NCI-H226 (cell line): ENCODE measurements at places on chromosomes 12 and 14.

DNA sequence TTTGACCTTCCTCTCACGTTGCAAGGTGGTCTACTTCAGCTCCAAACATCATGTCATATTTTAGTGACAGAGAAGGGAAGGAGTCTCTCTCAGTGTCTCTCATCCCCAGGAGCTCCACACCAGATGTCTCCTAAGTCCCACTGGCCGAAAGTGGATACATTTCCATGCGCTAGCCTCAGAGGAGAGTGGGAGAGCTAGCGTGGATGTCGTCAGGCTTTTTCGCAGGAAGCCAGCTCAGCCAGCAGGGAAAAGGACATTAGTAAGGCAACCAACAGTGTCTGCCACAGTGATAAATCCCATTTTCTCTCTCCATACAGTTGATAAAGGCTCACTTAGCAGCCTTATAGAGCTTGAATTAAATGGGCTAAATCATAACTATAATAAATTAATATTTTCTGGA, 155.7 kb downstream of the PELI2 start:
- DNase-seq: no peak

DNA sequence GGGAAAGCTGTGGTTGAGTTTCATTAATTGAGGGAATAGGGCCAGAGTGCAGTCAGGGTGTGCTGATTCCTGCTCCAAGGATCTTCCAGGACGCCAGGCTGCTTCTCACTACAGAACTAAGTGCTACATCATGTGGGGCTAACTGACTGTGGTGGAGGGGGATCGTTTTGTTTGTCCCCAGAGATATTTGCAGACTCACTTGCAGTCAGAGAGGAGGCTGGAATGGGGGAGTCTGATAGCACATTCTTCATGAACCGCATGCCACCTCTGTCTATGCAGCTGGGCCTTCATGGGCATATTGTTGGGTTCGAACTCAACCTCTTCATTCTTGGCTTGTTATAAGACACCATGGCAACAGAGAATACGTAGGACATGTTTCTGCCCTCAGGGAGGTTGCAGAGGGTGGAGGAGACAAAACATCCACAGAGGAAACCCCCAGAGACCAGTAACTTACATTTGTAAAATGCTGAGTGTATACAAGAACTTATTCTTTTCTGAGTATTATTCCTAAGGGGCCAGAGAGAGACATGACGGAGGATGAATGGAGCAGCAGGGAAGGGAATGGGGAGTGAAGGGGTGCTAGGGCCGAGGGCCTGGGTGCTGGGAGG, 13.0 kb downstream of the KRT7 start:
- DNase-seq: no peak

GRCh38 chr12:131153956-131154355, 200.2 kb downstream of the ADGRD1 start:
- DNase-seq: no peak

DNA sequence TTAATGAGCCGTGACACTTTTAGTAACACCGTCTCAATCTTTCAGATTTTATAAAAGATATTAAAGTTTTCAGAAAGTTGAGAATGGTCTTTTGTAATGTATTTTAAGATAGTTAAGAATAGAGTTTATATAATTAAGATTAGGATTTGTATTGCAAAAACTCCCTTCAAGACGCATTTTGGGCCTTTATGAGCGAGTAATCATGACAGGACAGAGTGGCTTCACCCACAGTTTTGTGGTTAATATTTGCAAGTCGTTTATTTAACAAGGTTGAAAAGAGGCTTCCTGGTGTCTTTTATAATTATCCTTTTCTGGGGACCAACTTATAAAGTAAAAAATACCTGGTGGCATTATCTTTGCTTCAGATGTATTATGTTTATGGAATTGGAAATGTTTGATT, 44.0 kb downstream of the TRAF3 start:
- no peak for DNase-seq

DNA sequence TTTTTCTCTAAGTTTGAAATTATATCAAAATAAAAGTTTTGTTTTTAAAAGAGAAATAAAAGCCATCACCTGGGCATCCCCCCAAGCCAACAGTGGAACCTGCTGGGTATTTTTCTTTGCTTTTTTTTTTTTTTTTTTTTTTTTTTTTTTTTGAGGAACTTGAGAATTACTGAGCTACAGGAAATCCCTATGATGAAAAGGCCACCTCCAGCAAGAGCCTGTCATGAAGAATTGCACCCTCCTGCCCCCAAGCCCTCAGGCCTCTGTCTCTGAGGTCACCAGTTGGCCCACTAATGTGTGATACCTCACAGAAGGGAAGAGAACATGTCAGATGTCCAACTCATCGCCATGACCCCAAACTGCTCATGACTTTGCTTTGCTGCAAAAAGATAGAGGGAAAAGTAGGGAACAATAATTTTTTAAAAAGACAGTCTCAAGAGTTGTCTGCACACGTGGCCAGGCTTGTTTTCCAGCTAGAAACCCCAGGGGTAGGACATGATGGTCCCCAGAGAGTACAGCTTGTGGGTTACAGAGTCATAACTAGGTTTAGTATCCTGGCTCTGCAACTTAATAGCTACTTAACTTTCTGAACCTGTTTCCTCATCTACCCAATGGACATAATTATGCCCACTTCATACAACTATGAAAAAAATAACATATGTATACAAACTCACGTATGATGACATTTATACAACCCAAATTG, 124.3 kb upstream of the EGLN3 start:
- DNase-seq: no peak

DNA sequence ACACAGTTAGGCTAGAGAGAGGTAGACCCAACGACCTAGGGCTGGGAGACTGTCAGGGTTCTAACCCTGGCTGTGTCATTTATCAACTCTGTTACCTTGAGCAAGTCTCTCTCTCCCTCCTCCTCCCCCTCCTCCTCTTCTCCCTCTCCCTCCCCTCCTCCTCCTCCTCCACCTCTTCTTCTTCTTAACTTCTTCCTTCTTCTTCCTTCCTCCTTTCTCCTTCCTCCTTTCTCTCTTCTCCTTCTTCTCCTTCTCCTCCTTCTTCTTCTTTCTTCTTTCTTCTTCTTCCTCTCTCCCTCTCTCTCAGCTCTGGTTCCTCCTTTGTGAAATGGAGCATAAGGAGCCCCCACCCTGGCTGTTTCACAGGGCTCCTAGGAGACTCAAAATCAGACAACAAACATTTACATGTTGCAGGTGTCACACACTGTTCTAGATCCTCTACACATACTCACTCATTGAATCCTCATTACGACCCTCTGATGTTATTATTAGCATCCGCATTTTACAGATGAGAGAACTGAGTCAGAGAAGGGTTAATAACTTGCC, 2.2 kb upstream of the KCNH3 start:
- DNase-seq: no peak

DNA sequence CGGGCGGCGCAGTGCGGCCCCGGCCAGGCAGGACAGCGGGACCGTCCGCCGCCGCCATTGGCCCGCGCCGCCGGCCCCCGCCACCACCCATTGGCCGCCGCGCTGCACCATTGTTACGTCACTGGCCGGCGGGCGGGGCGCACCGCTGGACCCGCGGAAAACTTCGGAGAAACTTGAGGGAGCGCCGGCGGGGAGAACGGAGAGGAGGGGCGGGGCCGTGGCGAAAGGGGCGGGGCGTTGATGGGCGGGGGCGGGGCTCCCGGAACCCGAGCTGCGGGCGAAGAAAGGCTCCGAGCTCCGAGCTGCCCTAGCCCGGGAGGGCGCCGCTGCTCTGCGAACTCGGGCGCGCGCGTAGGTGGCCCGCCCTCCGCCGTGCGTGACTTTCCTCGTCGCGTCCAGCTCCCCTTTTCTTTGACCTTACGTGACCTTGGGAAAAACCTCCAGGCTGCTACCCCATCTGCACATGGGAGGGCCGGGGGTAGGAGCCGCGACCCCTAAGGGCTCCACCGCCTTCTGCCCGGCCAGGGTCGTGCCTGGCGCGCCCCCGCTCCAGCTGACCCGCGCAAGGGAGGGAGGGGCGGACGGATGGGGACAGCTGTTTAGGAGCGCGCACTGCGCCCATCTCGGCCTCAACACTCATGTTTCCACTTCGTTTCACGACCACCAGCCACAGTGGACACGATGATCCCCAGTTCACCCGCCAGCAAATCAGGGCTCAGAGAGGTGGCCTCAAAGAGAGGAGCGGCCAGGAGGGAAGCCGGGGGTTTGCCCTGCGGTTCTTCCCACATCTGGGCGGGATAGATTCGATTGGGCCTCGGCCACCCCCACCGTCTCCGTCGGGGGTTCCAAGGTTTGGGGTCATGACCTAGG, at the start of gene ANKRD9:
Gene ANKRD9, minus strand, starts transcription at position 31 of the 870 bp plus-strand sequence. CDS start 1,887 bp downstream, outside the sequence.
- DNase-seq: peak; percentile 88

- no peak for DNase-seq
Measured at GRCh38 chr12:64825143-64826021, 935 bp downstream of the TBC1D30 start.

- no peak for DNase-seq
Measured at GRCh38 chr14:95452176-95452892, 64.1 kb downstream of the SYNE3 start.

- DNase-seq: no peak
Measured at GRCh38 chr12:68326716-68327115, 5.4 kb downstream of the MDM1 start.

DNA sequence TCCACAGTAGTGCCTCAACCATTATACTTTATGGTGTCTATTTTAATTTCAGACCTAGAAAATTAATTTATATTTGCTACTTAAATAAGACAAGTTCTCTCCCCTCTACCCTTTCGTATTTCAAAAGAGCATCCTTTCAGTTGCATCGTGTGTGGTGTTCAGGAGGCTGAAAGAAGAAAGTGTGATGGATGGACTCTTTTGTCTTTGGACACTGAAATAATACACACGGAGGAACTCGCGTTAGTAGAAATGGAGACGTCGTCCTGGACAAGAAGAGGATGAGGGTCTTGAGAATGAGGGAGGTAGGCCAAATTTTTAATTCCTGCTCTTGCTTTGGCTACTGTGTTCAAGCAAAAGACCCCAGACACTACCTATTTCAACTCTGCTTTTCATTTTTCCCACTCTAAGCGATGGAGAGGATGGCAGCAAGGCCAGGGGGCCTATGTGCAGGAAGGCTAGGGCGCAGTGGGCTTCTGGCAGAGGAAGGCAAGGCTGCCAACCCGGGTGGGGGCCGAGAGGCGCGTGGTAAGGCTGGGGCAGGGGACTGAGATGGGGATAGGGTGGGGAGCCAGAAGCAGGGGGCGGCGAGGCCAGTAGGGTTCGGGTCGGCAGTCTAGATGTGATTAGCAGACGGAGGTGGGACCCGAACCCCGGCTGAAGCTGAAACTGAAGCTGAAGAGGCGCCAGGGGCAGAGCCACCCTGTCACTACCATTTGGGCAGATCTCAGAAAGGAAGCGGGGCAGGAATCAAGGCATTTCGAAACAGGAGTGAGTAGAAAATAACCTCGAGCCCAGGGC, 722 bp downstream of the TMED8 start:
- DNase-seq: no peak

- DNase-seq: no peak
Measured at GRCh38 chr12:12810553-12811021, 2.6 kb upstream of the DDX47 start.

DNA sequence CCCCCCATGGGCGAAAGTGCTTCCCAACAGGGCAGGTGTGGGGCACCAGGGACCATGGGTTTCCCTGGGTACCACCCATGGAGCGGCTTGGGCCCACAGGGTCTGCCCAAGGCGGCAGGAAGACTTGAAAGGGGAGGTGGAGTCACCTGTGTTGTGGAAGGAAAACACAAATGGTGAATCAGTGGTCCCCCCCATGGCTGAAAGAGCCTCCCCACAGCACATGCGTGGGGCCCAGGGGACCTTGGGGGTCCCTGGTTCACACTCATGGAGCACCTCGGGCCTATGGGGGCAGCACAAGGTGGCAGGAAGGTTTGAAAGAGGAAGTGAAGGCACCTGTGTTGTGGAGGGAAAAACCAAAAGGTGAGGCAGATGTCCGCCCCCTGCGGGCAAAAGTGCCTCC, 581.9 kb downstream of the ALG10 start:
- DNase-seq: no peak

DNA sequence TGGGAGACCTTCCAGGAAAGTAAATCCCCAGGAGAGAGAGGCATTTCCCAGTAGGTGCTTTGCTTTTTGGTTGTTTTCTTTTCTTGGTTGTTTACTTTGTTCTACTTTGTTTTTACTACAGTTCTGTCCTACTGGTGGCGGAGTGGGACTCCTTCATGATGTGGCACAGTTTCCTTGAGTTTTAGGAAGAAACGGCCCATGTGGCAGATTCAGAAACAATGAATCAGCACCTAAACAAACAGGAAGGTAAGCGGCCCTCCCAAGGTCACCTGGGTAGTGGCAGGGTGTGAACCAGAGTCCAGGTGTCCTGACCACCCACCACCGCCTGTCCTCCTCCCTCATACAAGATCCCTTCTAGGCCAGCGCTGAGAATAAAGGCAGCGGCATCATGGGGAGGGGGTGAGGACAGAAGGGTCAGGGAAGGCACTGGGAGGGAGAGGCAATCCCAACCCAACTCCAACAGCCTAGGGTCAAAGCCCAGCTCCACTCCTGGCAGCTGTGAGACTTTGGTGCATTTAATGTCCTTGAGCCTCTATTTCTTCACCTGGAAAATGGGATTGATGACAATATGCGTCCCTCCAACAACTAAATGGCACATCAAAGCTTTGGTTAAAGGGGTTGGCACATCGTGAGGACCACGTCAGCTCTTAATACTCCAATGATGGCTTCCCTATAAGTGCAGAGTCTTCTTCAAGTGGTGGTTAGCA, 111.5 kb upstream of the BCL2L14 start:
- peak; percentile 13 for DNase-seq

DNA sequence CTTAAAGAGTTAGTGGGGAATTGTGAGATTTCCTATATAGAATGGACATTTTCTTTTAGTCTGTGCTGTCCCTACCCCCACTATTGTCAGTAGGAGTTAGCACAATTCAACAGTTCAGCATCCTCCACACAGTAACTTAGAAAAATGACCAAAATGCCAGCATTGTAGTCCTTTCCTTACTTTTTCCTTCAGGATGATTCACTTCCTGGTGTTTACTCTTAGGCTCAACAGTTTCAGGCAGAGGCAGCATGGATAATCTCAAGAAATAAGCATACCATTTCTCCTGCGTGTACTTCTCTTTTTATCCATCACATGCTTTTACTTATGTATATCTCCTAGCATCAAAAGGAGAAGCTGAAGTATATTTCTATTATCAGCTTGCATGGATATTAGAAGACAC, 683.4 kb downstream of the SLC16A7 start:
- no peak for DNase-seq

GRCh38 chr12:52608826-52609630, 7.8 kb upstream of the KRT72 start:
- DNase-seq: no peak
